Vagina (tissue), 2 donors: ENCODE measurements at places on chromosomes 1 and 21. TPM values are rescaled to one million over a fixed set of nuclear protein-coding genes. Genes with fewer than 3 reads are reported as not detected.

DNA sequence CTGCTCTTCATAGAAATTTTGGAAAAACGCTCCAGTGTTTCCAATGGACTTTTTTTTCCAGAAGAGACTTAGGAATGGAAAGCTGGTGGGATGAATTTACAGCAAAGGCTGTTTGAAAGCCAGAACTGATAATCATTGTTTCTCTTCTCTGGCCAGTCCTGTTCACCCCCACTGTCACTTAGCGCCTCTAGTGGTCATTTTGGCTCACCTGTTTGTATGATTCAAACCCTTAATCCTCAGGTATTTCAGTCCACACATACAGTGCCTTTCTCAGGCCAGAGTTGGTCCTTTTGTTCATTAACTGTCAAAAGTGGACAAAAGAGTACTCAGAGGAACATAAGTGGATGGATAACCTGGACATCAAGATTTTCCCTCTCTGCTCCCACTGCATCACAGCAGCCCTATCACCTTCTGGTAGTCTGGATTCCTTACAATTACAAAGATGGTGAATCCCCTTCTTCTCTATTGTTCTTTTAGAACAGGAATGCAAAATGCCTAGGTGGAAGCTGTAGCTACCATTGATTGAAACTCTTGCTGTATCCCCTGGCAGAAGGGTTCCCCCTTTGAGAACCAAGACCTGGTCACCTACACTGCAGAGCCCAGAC is 177.6 kb upstream of the OLFM3 start:
- no peak for DNase-seq

- DNase-seq, result no peak
Measured at GRCh38 chr1:29117381-29117780, 6.3 kb downstream of the TMEM200B start.

GRCh38 chr21:35611708-35612132 is 448.6 kb downstream of the SETD4 start:
- no peak for DNase-seq

DNA sequence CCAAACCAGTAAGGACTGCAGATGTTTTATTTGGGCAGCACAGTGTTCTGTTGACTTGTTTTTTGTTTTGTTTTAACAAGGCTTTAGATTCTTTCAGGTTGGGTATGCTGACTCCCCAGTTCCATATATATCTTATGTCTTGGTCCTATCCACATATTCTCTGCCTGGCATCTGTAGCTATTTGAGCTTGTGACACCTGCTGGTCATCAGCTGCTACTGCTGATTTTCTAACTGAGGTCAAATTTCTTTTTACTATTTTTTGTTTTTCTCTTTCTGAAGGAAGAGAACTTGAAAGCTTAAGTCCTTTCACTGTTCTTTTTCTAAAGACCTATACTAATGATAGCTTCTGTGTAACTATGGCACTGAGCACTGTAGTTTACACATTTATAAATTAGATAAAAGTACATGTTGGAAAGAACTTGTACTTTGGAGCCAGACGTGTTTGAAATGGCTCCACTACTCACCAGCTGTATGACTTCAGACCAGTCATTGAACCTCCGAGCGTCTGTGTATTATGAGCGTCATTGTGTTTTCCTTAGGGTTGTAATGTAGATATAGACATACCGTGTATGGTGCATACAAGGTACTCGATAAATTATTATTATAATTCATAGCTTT is 109.4 kb downstream of the NRDC start:
- DNase-seq, result no peak

DNA sequence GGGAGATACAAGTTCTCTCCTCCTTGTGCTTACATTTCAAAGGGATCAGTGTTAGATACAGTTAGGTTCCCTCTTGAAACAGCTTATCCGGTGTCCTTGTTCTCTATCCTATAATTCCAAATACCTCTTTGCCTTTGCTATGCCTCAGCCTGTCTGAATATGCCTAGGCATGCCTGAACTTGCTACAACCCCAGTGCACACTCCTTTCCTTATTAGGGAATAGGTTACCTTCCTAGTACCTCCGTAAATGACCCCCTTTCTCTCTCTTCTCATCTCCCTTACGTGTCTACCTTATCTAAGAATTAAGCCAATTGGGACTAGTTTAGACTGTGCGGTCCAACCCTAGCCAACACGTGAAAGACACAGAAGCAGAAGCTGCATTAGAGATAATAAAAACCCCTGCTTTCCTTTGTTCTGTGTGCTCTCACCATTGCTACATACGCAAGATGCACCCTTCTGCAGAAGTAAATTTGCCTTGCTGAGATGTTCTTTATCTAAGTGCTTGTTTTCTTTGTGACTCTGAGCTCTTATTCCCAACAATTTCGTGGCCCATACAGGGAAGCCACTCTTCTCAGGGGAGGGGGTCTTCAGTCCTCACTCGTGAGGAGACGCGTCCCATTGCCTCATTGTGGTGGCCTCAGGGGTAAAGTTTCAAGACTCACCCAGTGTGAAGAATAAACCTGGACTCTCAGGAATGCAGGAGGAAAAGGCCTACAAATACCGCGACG is 802.1 kb downstream of the PLA2G4A start:
- DNase-seq, result no peak

DNA sequence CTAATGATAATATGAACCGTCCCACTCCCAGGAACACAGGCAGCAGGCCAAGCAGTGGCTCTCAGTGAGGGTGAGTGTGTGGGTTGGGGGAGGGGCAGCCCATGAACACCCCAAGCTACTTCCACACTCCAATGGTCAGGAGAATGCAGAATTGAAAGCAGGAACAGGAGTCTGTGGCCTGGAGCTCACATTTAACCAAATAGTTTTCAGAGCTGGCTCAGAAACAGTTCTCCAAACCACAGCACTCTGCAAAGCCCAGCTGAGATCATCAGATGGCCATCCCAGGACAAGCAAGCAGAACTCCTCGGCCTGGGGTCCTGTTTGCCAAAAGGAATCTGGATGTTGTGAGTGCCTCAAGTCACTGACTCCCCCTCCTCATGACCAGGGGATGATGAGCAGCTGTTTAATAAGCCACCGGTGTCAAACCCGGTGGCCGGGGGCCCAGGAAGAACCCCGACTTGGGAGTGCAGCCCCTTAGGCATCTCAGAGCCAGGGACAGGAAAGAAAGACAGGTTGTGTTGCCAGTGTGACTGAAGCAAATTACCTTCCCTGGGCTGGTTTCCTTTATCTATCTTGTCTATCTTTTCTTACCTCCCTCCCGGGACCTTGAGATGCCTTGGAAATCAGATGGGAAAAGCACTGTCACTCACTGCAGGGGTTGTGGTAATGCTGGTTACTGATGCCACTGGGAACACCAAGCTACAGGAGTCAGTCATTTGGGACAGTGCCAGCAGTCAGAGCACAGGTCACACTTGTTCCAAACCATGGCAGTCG is 20.4 kb downstream of the DEGS1 start:
- DNase-seq, result no peak

GRCh38 chr1:21034725-21035628 is 141.7 kb downstream of the EIF4G3 start:
- no peak for DNase-seq

GRCh38 chr1:3626025-3626424 is 1.2 kb downstream of the TPRG1L start:
- DNase-seq, result no peak

- no peak for DNase-seq
Measured at GRCh38 chr1:198970916-198971315, 332.1 kb downstream of the PTPRC start.

DNA sequence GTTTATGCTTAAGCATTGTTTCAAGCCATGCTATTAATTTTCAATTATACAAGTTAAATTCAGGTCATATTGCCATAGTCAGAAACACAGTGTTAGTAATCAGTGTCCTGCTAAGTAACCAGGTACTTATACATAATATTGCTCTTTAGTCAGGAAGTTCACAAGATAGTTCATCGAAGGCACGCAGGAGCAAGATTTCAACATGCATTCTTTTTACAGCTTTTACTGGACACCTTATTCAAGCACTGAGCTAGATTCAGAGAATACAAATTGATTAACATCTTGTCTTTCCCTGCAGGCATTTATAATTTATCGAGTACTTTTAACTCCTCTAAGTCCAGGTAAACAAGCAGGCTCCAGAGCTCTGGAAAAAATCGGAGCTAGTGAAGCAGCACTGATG is 202.3 kb upstream of the BRINP3 start:
- no peak for DNase-seq

- no peak for DNase-seq
Measured at GRCh38 chr1:231976231-231976630, 349.6 kb downstream of the DISC1 start.

DNA sequence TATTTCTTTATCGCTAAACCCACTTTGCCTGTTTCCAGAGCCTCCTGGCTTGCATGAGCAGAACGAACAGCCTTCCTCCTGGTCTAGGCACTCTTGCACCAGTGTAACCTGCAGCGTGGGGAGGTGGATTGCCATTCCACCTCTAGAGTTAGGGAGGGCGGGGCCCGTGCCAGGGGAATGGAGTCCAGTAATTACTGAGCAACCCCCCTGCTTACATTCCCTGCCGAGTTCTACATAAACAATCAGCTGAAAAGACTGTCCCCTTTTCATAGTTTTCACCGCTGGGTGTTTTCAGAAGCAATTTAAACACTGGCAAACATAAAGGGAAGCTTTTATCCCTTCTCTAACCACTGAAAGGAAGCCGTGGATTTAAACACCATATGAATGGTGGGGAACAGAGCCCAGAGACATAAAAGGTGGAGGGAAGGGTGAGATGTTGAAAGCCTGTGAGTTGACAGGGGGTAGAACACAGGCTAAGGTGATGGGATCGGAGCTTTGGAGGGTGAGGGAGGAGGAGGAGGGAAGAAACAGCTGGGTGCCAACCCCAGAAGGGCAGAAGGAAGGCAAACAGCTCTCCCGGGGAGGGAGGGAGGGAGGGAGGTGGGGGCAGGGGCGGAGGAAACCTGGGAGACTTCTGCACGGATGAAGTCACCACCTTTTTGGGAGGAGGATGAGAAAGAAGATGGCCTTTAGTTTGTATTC is 68.0 kb upstream of the WDR26 start:
- no peak for DNase-seq

DNA sequence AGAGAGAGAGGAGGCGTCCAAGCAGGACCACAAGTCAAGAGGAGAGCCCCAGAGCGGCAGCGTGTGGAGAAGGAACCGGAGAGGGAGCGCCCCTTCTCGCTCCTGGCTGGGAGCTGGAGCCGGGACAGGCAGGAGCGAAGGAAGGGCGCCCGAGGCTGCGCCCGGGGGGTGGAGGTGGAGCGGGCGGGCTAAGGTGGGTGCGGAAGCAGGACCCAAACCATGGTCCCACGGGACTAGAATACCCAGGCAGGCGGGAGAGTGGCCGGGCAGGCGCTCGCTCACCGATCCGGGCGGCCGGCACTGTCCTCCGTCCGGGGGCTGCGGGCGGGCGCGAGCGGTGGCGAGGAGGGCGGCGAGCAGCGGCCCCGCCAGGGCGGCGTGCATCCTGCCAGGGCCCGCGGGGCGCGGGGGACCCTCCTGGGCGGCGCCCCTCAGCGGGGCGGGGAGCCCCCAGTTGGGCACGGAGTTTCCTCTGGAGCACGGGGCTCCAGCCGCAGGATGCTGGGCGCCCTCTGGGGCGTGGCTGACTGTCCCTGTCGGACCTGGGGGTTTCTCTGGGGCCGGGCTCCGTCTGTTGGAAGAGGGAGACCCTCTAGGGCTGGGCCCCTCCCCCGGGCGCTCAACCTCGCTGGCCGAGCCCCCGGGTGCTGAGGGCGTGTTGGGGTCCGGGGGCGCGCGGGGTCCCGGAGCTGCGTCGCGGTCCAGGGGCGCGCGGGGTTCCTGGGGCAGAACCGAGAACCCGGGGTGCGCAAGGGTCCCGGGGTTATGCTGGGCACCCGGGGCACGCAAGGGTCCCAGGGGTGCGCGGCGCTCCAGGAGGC is 569 bp downstream of the TRABD2B start:
- DNase-seq, result peak; percentile 77

GRCh38 chr1:243495442-243496186 is 239.8 kb downstream of the SDCCAG8 start:
- DNase-seq, result peak; percentile 72

GRCh38 chr1:16080422-16081150 is 7.1 kb upstream of the FAM131C start:
- DNase-seq, result no peak

- DNase-seq, result no peak
Measured at GRCh38 chr1:160168016-160168415, 16.6 kb downstream of the ATP1A4 start.

The PLA2G5 gene
- 2.7 TPM for total RNA-seq

The ATXN7L2 gene
- total RNA-seq, result 4.9 TPM

The GPR37L1 gene
- 0.25 TPM for total RNA-seq

The PDZK1 gene
- 0.49 TPM for total RNA-seq

The IVL gene
- total RNA-seq, result 169 TPM

The S1PR1 gene
- total RNA-seq, result 58.4 TPM

The RGS1 gene
- 145 TPM for total RNA-seq

The DCST1 gene
- total RNA-seq, result not detected

The CYP4B1 gene
- total RNA-seq, result 74.4 TPM

The ZMYND12 gene
- total RNA-seq, result not detected

The MCM3AP gene
- 115 TPM for total RNA-seq

The GBP2 gene
- total RNA-seq, result 59.4 TPM

The FCRL3 gene
- total RNA-seq, result not detected

The SRGAP2B gene
- total RNA-seq, result 31.4 TPM

The PRRX1 gene
- 108 TPM for total RNA-seq
